ENCODE measurements at places on chromosomes 1 and 21.

DNA sequence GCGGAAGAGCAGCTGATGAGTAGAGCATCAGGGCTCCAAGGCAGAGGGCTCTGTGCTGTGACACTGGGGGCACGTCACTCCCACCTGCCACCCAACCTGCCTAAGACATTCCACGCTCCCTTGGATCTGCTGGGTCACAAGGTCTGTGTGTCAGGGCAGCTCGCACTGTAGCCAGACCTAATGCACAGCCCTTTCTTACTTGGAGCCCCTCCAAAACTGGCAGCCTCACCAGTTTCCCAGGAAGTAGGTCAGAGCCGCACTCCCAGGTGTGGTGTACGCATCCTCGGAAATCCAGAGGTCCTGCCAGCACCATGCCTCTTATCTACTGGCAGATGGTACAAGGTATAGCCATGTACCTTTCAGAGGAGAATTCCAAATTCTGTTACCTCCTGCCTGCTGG is 22.3 kb downstream of the DMRTB1 start:
- DNase-seq: no peak

GRCh38 chr1:8419172-8419571 is 101.3 kb downstream of the SLC45A1 start:
- DNase-seq: no peak

GRCh38 chr1:199774433-199775089 is 252.9 kb upstream of the NR5A2 start:
- no peak for DNase-seq

GRCh38 chr1:49045371-49045770 is 268.7 kb upstream of the BEND5 start:
- no peak for DNase-seq

DNA sequence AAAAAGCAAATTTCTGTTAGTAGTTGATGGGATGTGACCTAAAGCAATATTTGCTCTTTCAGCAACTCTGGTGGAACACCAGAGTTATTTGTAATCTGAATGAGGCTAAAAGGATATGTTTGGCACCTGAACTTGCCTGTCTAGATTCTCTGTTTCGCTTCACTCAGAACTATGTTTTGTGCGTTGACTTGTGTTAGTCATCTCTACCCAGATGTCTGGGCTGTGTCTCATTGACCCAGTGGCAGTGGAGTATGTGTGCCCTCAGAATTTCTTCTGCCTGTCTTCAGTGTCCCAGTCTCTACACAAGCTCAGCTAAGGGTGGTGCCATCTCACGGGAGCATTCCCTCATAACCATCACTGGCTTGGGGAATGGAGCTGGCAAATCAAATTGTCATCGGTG is 13.9 kb downstream of the KCNK1 start:
- DNase-seq: no peak

Data from activated naive CD4-positive, alpha-beta T cell treated with anti-CD3 and anti-CD28 coated beads, Interleukin-2, amount 50 U/mL, for 16 hours (primary cell).